ENCODE measurements at places on chromosomes 3 and 15.

- no peak for DNase-seq
These were observed 105.7 kb downstream of the SNRPN start for GRCh38 chr15:25060472-25060803.

DNA sequence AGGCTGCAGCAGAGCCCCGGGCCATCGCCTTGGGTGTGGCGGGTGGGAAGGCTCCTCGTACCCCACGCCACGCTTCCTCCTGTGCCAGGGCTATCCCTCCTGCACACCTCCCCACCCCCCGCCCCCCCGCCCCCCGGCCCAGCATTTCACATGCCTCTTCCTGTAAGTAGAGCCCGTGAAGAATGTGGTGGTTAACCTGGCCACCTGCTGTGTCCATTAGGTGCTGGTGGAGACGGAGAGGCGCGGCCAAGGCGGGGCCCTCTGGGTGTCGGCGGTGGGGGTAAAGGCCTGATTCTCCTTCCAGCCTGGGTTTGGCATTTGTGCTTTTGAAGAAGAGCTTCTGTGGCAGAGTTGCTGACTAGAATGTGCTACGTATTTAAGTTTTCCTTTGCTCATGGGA lies 127.8 kb downstream of the CHDH start:
- DNase-seq: no peak

GRCh38 chr3:11629716-11630115 lies 14.0 kb downstream of the VGLL4 start:
- no peak for DNase-seq

DNA sequence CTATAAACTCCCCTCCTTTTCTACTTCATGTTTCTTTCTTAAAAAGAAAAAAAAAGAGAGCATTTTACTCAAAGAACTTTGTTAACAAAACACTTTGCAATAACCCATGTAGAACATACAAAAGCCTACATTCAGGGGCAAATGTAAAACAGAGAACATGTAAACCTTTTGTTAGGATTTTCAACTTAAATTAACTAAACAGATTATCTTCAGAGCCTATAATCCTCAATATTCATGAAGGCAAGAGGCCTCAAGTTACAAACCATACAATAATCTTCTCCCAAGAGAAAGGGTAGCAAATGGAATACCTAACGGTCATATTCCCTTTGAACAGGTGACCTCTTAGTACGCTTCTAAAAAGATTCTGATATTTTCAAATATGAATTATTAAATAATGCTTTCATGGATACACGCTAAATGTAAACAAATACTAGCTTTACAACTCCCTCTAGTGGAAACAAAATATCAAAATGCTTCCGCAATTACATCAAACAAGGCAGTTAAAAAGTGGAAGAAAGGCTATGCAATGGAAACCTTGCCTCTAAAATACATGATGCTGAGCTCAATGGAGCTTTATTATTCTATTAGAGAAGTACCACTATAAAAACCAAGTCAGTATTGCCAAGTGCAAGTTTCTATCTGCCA lies 9.9 kb downstream of the CEP152 start:
- DNase-seq: no peak

GRCh38 chr15:80106051-80106450 lies 46.6 kb downstream of the ZFAND6 start:
- DNase-seq: no peak

- peak; percentile 4 for DNase-seq
These were observed 4.6 kb upstream of the EPB42 start for GRCh38 chr15:43225201-43225949.

DNA sequence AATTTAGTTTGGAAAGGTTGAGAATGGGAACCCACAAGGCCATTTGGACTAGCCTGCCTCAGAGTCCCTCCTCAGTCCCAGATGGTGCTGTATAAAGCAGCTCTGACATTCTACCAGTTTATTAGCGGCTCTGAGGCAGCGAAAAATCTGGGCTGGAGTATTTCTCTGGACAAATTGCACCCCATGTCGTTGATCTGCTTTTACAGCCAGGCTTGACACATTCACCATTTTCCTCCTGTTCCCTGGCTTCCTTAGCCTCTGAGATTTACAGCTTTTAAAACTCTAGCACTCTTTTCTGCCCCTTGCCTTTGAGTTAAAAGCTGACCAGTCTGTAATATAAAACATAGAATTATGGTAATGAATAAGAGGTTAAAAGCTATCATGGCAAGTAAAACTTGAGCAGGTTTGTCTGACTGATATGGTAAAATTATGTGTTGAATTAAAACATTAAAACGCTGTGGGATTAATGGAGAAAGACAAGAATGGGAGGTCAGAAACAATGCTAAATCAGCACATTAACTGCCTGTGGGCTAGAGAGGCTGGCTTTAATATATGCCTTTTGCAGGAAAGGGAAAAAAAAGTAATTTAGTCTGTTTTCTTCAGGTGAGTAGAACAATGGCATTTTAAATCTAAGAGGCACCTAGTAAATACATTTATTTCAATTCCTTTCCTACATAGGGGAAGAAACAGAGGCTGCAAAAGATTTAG lies 131.2 kb downstream of the MCTP2 start:
- DNase-seq: no peak

GRCh38 chr3:108409800-108410178 lies 100.6 kb downstream of the MYH15 start:
- DNase-seq: no peak

GRCh38 chr3:38154625-38155255 lies 10.6 kb upstream of the OXSR1 start:
- DNase-seq: no peak

DNA sequence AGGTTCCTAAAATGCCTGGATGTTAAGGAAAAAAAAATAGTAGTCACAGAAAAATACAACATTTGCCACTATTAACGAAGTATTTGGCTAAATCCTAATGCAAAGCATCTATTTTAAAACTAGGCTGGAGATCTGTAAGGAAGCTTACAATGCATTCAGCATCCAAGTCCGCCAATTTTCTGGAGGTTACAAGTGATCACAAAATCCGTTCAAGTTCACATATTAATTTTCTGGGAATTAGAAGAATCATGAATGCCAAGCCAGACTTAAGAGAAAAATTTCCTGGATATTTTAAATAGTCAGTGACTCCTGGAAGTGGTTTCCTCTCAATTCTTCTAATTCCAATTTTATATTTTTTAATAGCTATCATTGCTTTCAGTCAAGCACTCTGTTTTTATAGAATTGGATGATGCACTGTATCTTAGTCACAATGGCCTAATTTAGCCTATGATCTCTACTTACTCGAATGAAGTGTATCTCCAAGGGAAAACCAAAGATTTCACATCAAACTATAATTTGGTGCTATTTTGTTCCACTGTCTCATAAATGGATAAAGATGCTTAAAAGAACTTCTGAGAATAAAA lies 60.4 kb downstream of the P3H2 start:
- no peak for DNase-seq

DNA sequence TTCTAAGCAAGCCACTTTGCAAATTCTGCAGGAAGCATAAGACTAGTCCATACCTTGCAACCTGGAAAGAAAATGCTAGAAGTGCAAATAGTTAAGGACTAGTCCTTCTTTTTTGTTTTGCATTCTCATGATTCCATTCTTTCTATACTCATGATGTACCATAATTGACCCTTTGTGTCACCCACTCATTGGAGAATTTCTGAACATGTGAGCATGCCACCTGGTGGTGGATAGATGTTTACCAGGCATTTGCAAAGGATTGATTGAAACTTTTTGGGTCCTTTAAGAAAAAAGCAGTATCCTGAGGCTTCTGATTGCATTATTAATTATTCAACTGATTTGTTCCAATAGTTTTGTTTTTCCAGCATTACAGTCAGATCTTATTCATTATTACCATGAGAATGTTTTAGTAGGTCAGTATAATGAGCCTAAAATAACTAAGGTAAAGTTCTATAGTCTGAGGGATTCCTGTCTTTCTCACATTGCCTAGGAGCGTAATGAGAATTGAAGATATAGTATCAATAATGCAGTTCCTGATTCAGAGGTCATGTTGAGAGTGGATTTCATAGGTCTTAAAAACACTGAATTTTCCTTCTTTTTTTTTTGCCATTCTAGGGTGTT lies 20.2 kb upstream of the DIPK2A start:
- no peak for DNase-seq

DNA sequence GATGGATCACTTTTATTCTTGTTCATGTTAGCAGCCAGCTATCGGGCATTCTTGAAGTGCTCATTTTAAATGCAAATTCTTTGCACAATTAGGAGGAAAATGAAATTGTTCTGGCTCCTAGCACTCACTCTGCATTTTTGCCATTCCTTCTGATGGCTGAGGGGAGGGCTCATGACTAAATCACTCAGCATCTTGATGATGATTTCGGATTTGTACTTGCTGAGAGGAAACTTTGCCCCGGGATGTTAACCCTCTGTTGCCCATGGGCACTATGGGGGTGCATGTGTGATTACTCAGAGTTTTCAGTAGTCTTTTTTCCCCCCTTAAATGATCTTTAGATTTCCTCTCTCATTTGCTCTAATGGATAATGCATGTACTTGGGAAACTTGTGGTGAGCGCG lies 299.6 kb upstream of the C2CD4B start:
- no peak for DNase-seq

- DNase-seq: no peak
These were observed 4.1 kb downstream of the FOXP1 start for GRCh38 chr3:71579326-71579934.

DNA sequence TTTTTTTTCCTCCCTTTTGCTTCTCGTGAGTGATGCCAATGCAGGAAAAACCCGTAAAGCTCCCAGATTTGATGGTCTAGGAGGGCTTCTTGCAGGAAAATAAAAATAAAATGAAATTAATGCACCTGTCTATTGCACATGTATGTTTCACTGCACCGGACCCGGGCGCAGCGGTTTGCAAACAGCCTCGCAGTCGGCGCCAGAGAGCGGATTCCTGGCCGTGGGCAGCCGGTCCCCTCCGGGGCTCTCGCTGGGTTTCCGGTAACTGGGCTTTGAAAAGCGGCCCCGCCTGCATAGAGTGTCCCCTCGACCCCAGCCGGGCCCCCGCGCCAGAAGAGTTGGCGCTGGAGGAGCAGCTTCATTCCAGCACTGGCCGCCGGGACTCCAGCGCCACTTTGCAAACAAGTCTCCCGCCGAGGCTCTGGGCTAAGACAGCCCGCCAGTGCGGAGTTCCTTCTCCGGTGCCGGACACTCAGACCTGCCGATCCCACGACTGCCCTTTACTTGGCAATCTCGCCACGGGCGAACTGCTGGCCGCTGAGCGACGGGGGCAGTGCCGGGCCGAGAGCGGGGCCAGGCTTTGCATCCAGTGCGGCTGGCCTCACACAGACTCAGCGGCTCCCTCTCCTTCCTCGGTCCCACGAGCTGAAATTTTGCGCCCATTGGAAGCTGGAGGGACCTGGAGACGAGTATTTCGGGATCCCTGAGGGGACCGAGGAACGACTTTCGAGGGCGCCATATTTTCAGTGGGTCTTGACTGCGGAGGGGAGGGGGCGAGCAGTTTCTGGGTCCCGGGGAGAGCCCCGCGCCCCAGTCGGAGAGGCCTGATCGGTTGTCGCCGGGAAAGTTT lies 225.9 kb upstream of the C2CD4B start:
- no peak for DNase-seq

DNA sequence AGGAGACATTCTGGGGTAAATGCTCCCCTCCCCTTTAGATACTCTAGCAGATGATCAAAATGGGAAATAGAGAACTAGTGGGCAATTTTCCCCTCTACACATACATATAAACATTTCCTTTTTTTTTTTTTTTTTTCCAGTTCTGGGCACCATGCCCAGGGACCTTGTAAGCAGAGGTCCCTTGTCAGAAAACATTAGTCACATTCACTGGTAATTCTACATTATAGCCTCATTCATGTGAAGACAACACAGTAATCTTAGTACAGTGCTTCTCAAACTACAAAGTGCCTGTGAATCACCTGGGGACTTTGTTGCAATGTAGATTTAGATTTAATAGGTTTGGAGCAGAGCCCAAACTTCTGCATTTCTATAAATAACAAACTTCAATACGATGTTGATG lies 60.1 kb upstream of the ACTC1 start:
- no peak for DNase-seq

- no peak for DNase-seq
These were observed 736 bp downstream of the ARHGEF26 start for GRCh38 chr3:154121701-154122551.

DNA sequence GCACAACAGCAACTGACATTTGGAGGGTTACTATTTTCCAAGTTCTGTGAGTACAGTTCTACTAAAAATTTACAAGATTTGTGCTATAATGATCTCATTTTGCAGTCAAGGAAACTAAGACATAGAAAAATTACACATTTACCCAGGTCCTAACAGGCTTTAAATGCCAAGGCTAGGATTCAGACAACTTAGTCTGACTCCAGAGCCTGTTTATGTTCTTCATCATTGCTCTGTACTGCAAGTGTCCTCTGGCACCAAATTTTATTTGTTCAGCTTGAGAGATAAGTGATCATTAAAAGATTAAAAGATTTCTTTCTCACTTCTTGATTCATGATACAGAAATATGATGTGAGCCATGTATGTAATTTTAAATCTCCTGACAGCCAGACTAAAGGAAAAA lies 290.8 kb downstream of the UBE2E2 start:
- no peak for DNase-seq

GRCh38 chr3:105040026-105040622 lies 326.6 kb upstream of the ALCAM start:
- no peak for DNase-seq

GRCh38 chr15:36894075-36894474 lies 206.3 kb downstream of the MEIS2 start:
- no peak for DNase-seq

DNA sequence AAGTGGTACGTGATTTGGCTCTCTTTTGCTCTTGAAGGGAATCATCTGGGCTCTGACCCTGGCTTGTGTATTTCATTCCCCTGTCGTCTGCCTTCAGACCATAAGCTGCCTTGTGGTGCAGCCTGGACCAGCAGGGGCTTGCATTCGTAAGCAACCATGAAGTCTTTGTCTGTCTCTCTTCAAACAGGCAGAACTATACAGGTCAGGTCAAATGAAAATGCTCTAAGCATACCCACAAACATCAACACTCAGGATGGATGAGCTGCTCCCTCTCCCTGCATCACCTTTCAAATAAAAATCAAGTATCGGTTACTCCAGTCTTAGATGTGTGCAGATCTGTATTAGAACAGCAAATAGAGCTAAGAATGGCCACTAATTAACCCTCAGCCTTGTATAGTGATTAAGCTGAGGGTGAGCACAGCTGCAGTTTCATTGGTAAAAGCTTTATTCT lies 268.6 kb upstream of the UBE2E1 start:
- no peak for DNase-seq

DNA sequence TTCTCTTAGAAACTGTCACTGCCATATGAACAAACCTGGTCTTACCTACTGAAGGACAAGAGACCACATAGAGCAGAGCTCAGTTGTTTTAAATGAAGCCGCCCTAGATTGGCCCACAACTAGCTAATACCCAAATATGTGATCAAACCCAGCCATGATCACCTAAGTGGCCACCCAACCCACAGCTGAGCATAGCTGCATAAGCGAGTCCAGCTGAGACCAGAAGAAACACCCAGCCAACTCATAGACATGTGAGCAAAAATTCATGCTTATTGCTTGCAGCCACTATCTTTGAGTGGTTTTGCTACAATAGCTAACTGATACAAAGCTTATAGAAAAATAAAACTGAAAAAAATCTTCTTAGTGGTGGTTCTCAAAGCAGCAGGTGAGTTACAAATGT lies 124.3 kb upstream of the CPNE4 start:
- no peak for DNase-seq

All from activated CD4-positive, alpha-beta T cell treated with anti-CD3 and anti-CD28 coated beads, Interleukin-2, amount 50 U/mL, for 24 hours (primary cell).